ENCODE measurements at places on chromosomes 16 and 17.
A peak's percentile ranks its signal among the peaks of the same experiment; 100 is the strongest.

DNA sequence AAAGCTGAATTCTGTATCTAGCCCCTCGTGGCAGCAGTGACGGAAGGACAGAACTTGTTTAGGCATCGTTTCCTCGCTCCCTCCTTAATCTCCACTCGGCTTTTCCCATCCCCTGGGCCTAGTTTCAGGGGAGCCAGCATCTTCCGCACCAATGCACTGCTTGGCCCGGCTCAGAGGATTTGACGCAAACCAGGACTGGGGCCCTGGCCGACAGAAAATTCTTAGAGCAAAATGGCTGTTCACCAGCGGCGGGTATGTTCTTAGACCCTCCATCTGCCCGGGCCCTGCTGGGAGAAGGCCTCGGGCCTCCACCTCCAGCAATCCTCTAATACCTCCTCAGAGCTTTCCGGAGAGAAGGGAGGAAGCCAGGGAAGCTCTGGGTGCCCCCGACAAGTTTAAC lies 54.6 kb downstream of the TBC1D16 start:
- DNase-seq: no peak

GRCh38 chr16:11183951-11184350 lies 72.1 kb downstream of the SOCS1 start:
- no peak for DNase-seq

GRCh38 chr16:23857881-23858269 lies 22.1 kb downstream of the PRKCB start:
- no peak for DNase-seq

DNA sequence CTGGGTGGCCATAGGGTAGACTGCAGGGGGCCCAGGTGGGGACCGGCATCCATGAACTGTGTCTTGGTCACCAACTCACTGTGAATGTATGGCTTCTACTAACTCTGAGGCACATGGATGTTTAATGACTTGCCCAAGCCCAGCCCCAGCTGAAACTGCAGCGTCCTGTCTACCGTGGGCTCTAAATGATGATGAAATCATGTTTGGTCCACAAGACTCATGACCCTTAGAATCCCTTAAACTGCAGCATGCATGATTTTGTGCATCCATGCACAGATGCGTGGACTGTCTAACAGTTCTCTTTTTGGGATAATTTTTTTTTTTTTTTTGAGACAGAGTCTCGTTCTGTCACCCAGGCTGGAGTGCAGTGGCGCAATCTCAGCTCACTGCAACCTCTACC lies 32.4 kb upstream of the CREBBP start:
- DNase-seq: no peak

- no peak for DNase-seq
These were observed 117.2 kb downstream of the RBFOX1 start for GRCh38 chr16:7449808-7450207.

GRCh38 chr16:23145608-23146007 lies 3.6 kb downstream of the USP31 start:
- peak; percentile 10 for DNase-seq

- no peak for DNase-seq
These were observed 393.1 kb upstream of the ASIC2 start for GRCh38 chr17:33686171-33686570.

GRCh38 chr16:19963301-19963700 lies 78.7 kb upstream of the GPRC5B start:
- no peak for DNase-seq

- DNase-seq: no peak
These were observed 44.1 kb downstream of the ABCC1 start for GRCh38 chr16:15993541-15993940.

DNA sequence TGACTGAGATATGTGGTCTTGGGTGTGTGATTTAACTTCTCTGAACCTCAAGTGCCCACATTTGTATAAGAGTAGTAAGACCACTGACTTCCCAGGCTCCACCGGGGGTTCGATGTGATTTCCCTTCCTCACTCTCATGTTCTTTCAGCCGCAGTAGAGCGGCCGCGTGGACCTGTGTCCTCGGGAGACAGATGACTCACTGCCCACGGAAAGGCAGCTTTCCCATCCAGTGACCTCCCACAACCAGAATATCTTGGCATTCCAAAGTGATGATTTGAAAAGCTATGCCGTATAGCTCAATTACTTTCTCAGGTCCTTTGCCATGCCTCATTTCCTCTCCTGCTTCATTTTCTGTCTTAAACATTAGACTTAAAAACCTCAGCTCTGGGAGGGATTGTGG lies 73.6 kb downstream of the IL21R start:
- no peak for DNase-seq

- DNase-seq: no peak
These were observed 4.0 kb upstream of the CDK5R1 start for GRCh38 chr17:32482568-32483320.

GRCh38 chr17:50767446-50767845 lies at the start of gene ANKRD40CL:
Gene ANKRD40CL (minus strand): TSS chr17:50767518. CDS start chr17:50766913, 605 bp downstream.
- DNase-seq: no peak

DNA sequence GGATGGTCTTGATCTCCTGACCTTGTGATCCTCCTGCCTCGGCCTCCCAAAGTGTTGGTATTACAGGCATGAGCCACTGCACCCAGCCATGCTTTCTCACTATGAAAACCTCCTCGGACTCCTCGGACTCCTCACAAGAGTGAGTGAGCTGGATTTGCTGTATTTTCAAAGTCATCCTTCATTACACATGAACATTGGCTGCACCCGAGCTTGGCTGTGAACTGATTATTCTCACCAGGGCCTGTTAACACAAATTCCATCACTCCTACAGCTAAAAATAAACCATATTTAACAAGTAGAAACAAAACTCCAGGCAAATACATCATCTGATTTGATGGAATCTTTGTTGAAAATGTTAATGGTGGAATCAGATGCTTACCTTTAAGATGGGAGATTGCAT lies 50.3 kb downstream of the PITPNC1 start:
- no peak for DNase-seq

DNA sequence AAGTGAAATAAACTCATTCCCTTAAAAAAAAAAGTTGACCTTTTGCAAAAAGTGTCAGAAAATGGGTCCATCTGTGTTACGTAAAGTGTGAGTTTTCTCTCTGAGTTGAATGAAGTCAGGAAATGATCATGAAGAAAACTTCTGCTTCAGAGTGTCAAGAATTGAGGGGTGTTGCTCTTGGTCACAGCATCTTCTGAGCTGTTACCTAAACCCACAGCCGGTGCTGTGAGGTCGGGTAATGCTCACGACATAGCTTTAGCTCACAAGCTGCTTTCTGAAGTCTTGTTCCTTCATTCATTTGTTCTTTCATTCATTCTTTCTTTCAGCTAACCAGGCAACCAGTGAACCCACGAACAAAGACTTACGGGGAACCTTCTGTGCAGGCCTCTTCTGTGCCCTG lies 372.1 kb downstream of the CPPED1 start:
- DNase-seq: no peak

DNA sequence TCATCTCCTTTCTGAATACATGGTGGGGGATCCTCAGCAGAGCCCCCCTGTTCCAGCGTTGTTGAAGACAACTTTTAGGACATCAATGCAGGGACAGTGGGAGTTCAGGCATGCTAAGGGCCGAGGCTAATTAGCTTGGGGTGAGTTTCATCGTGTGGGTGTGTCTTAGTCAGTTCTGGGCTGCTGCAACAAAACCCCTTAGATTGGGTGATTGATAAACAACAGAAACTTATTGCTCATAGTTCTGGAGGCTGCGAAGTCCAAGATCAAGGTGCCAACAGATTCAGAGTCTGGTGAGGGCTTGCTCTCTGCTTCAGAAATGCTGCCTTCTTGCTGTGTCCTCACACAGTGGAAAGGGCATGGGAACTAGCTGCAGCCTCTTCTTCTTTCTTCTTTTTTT lies 214.0 kb downstream of the NTN1 start:
- DNase-seq: no peak

DNA sequence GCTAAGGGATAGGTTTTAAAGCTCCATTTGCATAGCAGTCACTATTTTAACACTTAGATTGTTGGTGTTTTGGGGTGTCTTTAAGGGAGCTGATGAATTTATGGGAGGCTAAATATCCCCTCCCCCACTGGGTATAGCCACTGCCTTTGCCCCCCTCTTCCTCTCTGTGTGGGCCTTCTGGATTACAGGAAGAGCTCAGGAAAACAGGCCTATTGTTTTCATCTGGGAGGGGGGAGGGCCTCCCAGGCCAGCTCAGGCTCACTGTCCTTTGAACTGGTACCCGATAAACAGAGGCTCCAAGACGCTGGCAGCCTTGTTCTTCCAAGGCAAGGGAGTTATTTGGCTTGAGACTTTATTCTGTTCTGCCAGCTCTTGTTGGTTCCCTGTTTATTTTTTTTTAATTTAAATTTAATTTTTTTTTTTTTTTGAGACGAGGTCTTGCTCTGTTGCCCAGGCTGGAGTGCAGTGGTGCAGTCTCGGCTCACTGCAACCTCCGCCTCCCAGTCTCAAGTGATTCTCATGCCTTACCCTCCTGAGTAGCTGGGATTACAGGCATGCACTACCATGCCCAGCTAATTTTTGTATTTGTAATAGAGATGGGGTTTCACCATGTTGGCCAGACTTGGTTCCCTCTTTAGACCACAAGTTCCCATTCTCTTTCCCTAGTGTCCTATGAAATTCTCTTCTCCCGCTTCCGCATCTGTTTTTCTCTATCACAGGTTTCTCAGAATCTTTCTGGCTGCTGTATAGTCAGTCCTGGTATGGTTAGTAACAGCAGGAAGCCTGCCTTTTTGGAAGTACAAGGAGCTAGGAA lies 25.1 kb downstream of the MINK1 start:
- DNase-seq: no peak

- peak; percentile 89 for DNase-seq
These were observed 49.8 kb upstream of the BAHCC1 start for GRCh38 chr17:81345228-81346089.

- no peak for DNase-seq
These were observed 16.6 kb upstream of the MPRIP start for GRCh38 chr17:17025621-17026020.

DNA sequence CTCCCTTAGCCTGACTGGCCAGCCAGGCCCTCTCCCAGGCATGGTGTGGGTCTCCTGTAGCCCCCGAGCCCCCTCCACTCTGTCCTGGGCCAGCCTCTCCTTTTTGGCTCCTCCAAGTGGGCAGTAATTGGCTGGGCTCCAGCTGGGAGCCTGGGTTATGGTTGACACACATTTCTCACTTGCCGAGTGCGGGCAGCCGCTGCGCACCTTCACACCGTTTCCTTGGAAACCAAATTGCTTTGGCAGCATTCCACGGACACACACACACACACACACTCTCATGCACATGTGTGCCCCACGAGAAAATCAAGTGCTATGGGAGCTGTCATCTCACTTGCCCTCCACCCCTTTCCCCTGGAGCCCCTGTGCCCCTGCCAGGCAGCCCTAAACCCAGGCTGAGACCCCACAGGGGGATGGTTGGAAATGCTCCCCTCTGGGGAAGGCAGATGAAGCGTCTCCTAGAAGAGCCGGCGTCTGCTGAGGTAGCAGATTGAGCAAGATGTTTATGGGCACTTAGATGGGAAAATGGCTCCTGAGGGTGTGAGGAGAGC lies 402.7 kb upstream of the TNRC6C start:
- DNase-seq: peak; percentile 72

DNA sequence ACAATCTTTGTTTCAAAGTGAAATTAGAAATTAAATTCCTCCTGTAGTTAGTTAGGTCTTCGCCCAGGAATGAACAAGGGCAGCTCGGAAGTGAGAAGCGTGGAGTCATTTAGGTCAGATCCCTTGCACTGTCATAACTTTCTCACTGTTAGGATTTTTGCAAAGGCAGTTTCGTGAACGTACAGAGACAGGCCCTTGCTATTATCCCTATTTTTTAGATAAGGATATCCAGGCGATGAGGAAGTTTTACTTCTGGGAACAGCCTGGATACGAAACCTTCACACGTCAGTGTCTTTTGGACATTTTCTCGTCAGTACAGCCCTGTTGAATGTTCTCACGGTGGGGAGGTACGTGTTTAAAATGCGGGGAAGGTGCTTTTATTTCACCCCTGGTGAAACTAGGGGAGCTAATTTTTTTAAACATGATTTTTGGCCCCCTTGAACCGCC lies 318 bp upstream of the RBL2 start:
- DNase-seq: no peak

DNA sequence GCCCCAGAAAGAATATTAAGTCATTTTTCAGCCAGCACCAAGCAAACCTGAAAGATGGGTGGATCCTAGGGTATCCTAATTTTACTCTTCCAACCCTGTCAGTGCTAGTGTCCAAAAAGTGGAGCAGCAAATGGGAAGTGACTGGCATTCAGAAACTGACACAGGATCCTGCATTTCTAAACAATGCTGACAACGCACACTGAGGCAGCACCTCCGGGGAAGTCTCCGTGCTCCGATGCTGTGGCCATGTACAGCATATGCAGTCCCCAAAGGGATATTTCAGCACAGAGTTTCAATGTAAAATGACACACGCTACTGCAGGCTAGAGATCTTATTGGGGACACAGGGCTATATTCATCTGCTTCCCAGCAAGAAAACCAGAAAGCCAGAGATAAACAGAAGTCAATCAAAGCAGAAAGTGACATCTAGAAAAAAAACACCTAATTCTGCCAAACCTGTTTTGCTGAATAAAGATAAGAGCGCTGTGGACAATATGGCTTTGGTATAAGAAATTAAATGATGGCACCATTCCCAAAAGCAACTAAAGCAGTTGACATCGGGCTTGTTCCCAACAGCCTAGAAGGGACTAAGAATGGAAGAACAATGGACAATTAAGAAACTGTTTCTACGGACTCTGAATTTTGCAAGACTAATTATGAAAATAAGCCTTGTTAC lies 17.3 kb downstream of the XYLT1 start:
- no peak for DNase-seq

- no peak for DNase-seq
These were observed 14.5 kb downstream of the PSKH1 start for GRCh38 chr16:67907397-67908180.

GRCh38 chr16:74291577-74292208 lies 4.9 kb upstream of the PSMD7 start:
- no peak for DNase-seq

GRCh38 chr17:9529033-9529700 lies 46.5 kb downstream of the STX8 start:
- DNase-seq: no peak

DNA sequence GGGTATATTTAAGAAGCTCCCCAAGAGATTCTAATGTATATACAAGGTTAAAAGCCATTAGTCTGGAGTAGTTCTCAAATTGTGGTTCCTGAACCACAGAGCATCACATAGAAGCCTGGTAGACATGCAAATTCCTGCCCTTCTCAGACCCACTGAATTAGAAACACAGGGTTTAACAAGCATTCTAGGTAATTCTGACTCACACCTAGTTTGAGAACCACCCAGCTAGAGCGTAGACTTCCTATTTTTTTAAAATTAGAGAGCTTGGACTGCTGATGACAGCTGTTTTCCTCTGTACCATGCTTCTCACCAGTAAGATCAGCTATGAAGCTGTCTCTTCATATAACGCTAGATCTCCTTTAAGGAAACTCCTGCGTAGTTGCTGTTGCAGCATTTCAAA lies 50.6 kb downstream of the HS3ST3B1 start:
- DNase-seq: no peak
